ENCODE measurements at places on chromosomes 1 and 21. TPM values are rescaled to one million over a fixed set of nuclear protein-coding genes. Genes with fewer than 3 reads are reported as not detected.
A peak's percentile ranks its signal among the peaks of the same experiment; 100 is the strongest.

The LCE1F gene
- polyA plus RNA-seq = not detected

The PROK1 gene
- 428 TPM for polyA plus RNA-seq

The DIO1 gene
- not detected for polyA plus RNA-seq

- H3K27ac ChIP-seq = no peak overlapping the region
- no peak overlapping the region for H3K4me3 ChIP-seq
- H3K27me3 ChIP-seq = no peaks in the 10 kb centered on the region
- H3K4me1 ChIP-seq = no peaks in the 10 kb centered on the region
- DNase-seq = no peak
These were observed 58.1 kb upstream of the GCLM start for GRCh38 chr1:93967306-93967705.

DNA sequence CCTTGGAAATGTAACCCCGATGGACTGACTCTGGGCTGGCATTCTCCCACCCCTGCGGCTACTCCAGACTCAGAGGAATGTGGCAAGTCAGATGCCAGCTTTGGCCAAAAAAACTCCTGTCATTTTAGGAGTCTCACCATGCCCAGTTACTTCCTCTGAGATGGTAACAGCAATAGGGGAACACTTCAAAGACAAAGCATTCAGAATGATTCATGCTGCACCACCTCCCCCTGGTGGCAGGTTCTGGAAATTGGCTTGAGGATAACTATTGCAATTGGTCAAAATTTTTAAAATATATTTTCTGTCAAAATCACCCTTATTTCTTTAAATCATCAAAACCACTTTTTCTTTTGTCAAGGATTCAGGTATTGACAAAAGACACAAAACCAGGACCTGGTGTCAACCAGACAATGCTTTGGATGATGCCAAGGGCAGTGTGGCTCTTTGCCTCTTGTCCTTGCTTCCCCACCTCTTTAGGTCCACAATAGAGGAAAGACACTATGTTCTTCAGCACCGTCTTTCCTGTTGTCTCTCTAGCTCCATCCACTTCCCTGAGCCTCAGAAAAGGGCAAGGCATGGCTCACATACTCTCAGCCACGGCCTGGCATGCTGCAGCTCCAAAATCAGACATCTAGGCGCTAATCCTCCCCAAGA lies 9.9 kb upstream of the CDCA8 start:
- H3K27ac ChIP-seq = no peak overlapping the region
- H3K27me3 ChIP-seq = no peaks in the 10 kb centered on the region
- no peaks in the 10 kb centered on the region for H3K4me1 ChIP-seq
- no peaks in the 10 kb centered on the region for H3K36me3 ChIP-seq
- H3K4me3 ChIP-seq = no peak overlapping the region
- DNase-seq = peak; percentile 76

DNA sequence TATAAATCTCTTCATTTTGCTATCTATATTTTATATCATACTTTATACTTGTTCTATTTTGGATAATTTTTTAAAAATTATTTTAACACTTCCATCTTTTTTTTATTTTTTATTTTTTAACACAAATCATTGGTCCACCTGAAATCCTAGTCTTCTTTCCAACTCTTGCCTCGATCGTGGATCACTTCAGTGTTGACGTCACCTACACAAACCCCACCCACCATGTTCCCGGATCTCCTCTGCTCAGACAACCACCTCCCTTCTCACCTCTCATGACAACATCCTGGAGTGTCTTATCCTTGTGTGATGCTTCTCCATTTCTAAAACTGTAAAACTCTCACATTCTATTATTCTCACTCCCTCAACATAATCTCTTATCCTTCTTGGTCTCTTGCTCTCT lies 34.1 kb upstream of the BTG3 start:
- H3K4me1 ChIP-seq = no peaks in the 10 kb centered on the region
- H3K27ac ChIP-seq = no peak overlapping the region
- H3K4me3 ChIP-seq = no peak overlapping the region
- DNase-seq = no peak
- no peaks in the 10 kb centered on the region for H3K27me3 ChIP-seq

Data from ovary (tissue), 10 donors.